Activated naive CD4-positive, alpha-beta T cell (primary cell): ENCODE measurements at places on chromosomes 3 and 15.

GRCh38 chr3:178100908-178101307 lies 435.3 kb upstream of the KCNMB2 start:
- no peak for DNase-seq

- DNase-seq = no peak
These were observed 323.5 kb downstream of the ULK4 start for GRCh38 chr3:41638381-41638780.

DNA sequence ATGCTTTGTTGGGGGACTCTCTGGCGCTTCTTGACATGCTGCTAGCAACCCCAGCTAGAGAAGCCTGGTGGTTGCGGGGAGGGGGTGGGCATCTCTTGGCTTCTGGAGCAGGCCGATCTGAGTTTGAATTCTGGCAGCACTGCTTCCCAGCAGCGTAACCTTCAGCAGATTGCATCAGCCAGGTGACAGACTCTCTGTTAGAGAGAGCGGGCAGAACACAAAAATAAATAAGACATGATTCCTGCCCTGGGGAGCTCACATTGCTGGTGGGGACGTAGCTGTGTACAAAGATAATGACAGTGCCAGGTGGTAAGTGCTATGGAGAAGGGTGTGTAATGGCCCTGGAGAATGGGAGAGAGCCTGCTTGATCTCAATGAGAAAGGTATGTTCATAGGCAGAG lies 87.4 kb downstream of the THSD4 start:
- DNase-seq = no peak

DNA sequence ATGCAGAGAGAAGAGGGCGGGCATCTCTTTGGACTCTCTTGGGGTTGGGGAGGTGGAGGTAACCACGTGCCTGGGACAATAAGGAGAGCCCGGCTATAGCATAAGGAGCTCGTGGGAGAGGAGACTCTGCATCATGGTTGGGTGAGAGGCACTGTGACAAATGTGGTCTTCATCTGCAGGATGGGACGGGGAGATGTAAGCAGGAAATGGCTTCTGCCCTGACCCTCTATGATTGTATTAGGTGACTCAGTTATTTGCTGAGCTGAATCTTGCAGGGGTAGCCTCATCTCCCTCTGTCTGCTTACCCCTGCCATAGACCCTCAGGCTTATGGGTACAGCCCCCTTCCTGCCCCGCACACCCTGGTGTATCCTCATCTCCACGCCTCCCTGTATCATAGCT lies 48.7 kb downstream of the CORO2B start:
- no peak for DNase-seq

- no peak for DNase-seq
These were observed 92.3 kb downstream of the MAGI1 start for GRCh38 chr3:65946438-65946837.

DNA sequence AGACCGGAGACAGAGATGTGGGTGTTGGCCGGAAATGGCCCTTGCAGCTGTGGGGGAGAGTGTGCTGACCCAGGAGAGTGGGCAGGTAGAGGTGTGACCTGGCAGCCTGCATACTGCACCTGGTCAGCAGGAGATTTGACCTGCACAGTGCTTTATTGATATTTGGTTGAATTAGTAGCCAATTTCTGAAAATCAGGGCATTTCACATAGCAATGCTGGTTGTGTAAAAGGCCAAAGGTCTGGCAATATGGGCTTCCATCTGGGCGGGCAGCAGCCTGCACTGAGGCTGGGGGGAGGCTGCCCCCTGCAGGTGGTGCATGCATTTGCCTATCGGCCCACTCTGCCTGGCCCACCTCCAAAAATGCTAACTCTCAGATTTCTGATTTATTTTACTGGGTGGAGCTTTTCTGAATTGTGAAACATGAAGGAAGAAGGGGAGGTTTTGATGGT lies 9.4 kb upstream of the MGLL start:
- no peak for DNase-seq

DNA sequence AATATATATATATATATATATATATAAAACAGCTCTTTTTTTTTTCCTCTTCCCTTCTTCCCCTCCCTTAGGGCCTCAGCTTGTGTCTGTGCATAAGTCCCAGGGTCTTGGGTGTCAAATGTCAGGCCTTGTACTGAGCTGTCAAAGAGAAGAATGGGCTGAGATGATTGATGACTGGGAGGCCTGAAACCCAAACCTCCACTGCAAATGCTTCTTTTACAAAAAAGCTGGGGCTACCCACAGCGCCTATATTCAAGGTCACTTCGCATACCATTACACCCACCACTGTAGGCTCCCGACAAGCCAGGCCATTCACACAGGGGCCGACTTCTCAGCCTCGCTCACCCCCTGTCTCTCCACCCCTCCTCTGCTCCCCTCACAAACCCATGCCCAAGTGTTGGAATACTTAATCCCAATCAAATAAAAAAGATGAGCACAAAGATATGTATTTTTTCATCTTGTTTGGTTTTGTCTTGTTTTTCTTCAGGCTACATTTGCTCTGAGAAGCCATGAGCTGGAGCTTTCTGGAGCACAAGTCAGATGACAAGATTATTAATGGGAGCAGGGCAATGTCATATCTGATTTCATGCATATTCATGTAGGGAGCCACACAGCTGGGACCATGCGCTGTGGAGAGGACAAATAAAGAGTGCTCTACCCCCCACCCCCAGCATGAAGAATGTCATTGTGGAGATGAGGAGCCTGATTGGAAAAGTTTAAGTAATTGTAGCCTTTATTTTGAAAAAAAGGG lies 614.4 kb upstream of the NR2F2 start:
- no peak for DNase-seq

DNA sequence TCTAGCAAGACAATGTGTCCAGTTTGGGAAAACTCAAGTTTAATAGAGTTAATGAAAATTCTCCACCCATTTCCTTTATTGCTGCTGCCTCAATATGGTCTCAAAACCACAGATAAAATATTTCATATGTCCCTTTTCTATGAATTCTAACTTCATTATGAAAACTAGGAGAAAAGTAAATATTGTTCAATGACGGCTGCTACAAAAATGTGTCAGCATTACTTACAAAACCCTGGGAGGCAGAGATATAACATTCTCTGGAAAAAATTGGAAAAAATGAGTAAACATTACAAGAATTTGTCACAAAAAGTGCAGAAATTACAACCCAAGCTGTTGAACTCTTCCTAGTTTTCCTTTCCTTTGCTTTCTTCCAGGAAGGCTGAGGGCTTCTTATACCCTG lies 22.2 kb upstream of the FBN1 start:
- no peak for DNase-seq

GRCh38 chr3:164230385-164231094 lies 847.8 kb downstream of the SI start:
- no peak for DNase-seq

GRCh38 chr3:23002836-23003732 lies 200.0 kb upstream of the UBE2E2 start:
- DNase-seq = no peak

- no peak for DNase-seq
These were observed 342.2 kb downstream of the EPHB1 start for GRCh38 chr3:135137296-135137695.

- DNase-seq = no peak
These were observed 74.4 kb downstream of the DHX30 start for GRCh38 chr3:47877290-47877689.

- DNase-seq = no peak
These were observed 289.3 kb downstream of the EPHB1 start for GRCh38 chr3:135084405-135084804.

- no peak for DNase-seq
These were observed 556 bp downstream of the PEX5L start for GRCh38 chr3:180036092-180036670.

DNA sequence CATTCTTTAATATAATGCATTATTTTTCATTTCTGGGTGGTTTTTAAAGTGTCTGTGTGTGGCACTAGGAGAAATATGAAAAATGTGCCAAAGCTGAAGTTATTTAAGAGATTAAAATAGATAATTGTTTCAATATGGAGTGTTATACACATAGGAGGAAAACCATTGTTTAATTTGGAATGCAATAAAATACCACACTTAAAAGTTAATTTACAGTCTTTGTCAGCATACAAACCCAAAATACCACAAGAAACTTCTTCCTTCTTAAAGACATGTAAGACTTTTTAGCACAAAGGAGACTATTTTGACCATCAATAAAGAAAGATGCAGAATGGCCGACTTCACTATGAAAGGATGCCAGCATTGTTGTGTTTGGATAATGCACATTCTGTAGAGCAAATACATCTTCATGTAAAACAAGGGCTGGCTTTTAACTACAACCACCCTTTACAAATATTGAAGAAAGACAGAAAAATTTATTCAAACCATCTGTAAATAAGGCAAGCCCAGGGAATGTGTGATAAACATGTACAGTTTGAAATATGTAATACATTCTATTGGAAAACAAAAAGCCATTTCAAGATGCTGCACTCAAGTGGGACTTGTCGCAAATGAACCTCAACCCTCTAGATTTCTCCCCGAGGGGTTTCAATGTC lies 1146.6 kb downstream of the ROBO1 start:
- no peak for DNase-seq

- DNase-seq = no peak
These were observed 83.8 kb upstream of the FNDC3B start for GRCh38 chr3:171955598-171955997.

GRCh38 chr3:56878074-56878473 lies 76.3 kb upstream of the ARHGEF3 start:
- no peak for DNase-seq

GRCh38 chr15:36428102-36428845 lies 151.2 kb upstream of the CDIN1 start:
- no peak for DNase-seq

DNA sequence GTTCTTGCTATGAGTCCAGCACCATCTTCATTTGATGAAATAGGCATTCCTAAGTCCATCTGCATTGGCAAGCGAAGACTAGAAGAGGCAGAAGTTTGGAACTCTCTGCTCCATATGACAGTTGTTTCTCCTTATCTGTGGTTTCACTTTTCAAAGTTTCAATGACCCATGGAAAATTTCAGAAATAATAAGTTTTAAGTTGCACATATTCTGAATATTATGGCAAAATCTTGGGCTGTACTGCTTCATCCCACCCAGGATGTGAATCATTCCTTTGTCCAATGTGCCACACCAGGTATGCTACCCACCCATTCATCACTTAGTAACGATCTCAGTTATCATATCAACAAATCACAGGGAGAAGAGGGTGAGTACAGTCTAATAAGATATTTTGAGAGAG lies 647.9 kb downstream of the GRM7 start:
- DNase-seq = no peak

GRCh38 chr3:96959901-96960641 lies 145.7 kb downstream of the EPHA6 start:
- no peak for DNase-seq

GRCh38 chr15:72728821-72729220 lies 42.8 kb downstream of the BBS4 start:
- DNase-seq = no peak

DNA sequence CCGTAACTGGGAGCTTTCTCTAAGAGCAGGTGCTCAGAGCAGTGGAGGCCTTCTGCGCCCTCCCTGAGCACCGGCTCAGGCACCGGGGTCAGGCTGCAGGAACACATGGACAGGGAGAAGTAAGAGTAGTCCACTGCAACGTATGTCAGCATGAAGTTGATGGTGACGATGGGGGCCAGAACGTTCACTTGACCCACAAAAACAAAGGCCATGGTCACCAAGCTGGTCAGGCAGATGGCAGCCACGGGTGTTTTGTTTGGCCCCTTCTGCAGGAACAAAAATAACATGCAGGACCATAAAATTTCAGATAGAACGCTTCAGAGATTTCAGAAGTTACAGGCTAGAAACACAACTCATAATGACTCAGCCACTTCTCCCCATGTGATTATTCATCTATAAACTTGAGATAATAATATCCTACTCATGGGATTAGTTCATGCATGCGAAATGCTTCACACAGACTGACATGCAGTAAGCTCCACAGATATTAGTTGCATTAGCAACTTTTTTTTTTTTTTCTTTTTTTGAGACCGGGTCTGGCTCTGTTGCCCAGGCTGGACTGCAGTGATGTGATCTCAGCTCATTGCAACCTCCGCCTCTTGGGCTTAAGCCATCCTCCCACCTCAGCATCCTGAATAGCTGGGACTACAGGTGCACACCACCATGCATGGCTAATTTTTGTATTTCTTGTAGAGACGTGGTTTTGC lies 52.2 kb upstream of the HEG1 start:
- no peak for DNase-seq

DNA sequence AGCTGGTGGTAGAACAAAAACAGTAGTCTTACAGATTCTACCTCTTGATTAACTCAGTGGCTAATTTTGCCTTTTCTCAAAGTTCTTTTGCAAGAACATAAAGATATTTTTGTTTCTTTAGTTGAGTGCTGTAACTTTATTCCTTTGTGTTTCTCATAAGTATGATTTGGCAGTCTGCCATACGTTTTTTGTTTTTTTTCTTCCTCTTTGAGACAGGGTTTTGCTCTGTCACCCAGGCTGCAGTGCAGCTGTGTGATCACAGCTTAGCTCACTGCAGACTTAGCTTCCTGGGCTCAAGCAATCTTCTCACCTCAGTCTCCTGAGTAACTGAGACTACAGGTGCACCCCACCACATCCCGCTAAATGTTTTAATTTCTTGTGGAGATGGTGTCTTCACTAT lies 22.4 kb downstream of the B3GNT5 start:
- no peak for DNase-seq

- DNase-seq = no peak
These were observed 211.7 kb upstream of the UBE2E1 start for GRCh38 chr3:23594066-23594465.

GRCh38 chr3:71400986-71401451 lies 182.5 kb downstream of the FOXP1 start:
- no peak for DNase-seq

DNA sequence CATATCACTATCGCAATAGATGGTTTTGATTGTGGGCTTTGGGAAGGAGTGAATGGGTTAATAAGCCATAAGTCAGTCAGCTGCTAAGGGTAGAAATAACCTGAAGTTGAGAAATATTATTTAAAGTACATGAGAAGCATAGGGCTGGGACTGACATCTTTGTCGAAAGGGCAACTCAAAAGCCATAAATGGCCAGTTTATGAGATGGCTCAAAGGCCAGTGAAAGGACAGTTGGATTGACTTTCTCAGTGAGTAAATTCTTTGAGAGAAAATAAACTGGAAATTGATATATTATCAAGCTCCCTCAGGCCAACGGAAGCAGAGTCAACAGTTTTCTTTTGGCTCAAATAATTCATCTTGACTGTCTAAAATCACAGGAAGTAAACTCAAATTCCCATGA lies 419.8 kb downstream of the NSUN3 start:
- no peak for DNase-seq

DNA sequence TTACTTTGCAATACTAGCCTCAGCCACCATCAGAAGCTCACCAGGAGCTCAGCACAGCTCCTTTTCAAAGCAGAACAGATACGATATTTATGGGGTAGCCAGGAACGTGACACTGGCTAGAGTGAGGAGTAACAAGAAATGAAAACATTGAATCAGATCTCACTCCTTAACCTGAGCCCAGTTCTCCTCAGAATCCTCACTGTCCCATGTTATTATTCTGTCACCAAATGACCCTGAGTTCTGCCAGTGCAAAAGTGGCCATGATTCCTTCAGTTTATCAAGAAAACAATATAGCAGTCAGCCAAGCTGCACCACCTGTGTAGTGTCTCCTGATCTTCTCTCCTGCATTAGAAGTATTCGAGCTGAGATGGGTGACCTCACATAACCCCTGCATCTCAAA lies 956.7 kb downstream of the TUSC7 start:
- DNase-seq = no peak
